ENCODE measurements at places on chromosomes 3 and 15.

DNA sequence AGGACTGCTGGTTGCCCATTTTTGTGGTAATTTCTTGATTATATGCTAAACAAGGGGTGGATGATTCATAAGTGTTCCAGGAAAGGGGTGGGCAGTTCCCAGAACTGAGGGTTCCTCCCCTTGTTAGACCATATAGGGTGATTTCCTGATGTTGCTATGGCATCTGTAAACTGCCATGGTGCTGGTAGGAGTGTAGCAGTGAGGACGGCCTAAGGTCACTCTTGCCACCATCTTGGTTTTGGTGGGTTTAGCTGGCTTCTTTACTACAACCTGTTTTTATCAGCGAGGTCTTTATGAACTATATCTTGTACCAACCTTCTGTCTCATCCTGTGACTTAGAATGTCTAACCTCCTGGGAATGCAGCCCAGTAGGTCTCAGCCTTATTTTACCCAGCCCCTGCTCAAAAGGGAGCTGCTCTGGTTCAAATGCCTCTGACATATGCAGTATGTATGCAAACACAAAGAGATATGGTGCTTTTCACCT lies 46.2 kb downstream of the C3orf38 start:
- no peak for DNase-seq

GRCh38 chr3:54349231-54349652 lies 226.9 kb downstream of the CACNA2D3 start:
- no peak for DNase-seq

DNA sequence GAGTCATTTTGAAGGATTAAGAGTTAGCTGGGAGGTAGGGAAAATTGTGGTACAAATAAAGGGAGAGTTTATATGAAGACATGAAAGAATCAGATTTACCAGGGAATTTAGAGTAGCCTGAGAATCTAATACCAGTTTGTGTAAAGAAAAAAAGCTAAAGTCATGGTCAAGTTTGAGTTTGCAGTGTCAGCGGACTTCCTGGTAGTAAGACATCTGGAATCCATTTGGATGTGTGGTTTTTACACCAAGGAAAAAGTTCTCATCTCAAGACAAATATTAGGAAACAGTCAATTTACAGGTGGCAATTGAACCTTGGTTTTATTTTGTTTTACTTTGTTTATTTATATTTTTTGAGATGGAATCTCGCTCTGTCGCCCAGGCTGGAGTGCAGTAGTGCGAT lies 1.5 kb upstream of the P2RY12 start:
- DNase-seq = no peak

DNA sequence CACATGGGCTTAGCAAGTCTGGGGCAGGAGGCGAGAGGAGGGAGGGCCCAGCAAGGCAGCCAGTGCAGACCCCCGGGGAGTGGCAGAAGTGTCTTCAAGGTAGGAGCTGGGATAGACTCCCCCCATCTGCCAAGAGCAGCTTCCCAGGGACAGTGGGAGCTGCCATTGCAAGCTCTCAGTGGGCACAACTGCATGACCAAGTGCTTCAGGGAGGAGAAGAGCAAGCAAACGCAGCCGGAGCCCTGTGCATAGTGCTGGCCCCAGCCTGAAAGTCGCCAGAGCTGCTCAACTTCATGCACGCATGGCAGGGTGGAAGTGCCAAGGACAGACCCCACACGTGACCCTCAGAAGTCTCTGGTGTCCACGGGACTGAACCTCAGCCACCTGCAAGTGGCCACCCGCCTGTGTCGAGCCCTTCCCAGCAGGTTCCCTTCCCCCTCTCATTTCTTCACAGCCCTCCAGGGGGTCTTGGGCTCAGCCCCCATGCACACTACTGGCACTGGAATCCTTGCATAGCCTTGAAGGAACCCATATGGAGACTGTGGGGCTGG lies 89.4 kb downstream of the PLXNA1 start:
- DNase-seq = no peak

DNA sequence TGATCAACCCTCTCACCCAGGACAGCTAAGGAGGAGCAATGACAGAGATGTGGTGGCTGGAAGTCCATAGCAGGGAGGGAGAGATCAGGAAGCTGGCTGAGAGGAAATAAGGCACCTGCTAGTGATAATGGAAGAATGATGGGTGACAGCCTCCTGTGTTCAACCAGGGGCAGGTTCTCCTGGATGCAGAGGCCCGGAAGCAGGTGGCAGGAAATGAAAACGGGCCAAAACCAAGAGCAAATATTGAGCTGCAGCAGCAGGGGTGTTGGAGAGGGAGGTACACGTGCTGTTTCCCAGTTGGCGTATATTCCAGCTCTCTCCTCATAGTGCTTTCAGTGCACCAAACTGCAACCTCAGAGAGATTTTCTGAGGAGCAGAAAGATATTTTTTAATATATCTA lies 213.4 kb upstream of the TBL1XR1 start:
- DNase-seq = no peak

GRCh38 chr3:16888785-16889607 lies 4.2 kb downstream of the PLCL2 start:
- DNase-seq = no peak

DNA sequence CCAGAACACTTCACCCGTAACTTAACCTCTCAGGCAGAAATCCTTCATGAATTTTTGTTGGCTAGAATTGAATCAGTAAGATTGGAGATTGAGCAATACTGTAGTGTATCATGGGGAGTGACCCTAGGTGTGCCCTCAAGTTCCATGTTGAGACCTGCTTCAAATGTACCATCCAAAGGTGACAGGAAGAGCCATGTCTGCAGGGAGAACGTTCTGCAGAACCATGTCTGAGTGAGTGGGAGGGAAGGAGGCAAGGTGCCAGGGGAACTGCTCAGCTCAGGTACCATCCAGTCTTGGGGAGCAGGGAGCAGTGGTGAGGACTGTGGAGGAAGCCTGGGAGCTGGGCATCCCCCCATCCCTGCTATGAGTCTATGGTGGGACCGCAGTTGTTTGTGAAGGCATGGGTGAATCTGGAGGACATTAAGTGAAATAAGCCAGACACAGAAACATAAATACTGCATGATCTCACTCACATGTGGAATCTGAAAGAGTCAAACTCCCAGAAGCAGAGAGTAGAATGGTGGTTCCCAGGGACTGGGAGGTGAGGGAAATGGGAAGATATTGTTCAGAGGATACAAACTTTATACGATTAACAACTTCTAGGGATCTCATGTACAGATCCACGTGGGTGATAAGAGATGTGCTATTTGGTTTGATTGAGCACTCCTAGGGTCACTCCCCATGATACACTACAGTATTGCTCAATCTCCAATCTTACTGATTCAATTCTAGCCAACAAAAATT lies 23.3 kb downstream of the CFAP161 start:
- DNase-seq = no peak

GRCh38 chr3:123067689-123068600 lies 1.1 kb downstream of the PDIA5 start:
- DNase-seq = no peak

Measured in endothelial cell (in vitro differentiated cells).